ENCODE measurements at places on chromosomes 13 and 19. TPM values are rescaled to one million over a fixed set of nuclear protein-coding genes. Genes with fewer than 3 reads are reported as not detected.
A peak's percentile ranks its signal among the peaks of the same experiment; 100 is the strongest.

TEX26 gene
- total RNA-seq, result not detected

MEIOSIN gene
- 2.1 TPM for total RNA-seq

NLRP9 gene
- not detected for total RNA-seq

POU2F2 gene
- total RNA-seq, result 0.89 TPM

GRCh38 chr13:88526853-88527215 is 855.7 kb downstream of the SLITRK5 start:
- DNase-seq, result no peak

GRCh38 chr19:45515081-45515624 is 7.9 kb downstream of the VASP start:
- DNase-seq, result no peak

DNA sequence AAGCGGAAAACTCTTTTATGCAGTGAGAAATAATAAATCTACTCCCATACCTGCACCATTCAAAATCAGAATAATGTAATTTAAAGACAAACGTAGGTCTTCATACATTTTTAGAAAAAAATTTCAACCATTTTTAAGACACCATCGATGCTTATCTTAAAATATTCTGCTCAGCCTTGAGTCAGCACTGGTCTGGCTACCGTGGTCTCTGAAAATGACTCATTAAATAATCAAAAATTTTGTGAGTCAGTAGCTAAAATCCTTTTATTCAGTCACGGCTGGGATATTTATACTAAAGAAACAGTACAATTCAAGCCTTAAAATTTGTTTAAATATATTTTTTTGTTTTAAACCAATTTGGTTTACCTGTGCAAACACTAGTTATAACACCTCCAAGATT is 2862.8 kb upstream of the PCDH20 start:
- no peak for DNase-seq

DNA sequence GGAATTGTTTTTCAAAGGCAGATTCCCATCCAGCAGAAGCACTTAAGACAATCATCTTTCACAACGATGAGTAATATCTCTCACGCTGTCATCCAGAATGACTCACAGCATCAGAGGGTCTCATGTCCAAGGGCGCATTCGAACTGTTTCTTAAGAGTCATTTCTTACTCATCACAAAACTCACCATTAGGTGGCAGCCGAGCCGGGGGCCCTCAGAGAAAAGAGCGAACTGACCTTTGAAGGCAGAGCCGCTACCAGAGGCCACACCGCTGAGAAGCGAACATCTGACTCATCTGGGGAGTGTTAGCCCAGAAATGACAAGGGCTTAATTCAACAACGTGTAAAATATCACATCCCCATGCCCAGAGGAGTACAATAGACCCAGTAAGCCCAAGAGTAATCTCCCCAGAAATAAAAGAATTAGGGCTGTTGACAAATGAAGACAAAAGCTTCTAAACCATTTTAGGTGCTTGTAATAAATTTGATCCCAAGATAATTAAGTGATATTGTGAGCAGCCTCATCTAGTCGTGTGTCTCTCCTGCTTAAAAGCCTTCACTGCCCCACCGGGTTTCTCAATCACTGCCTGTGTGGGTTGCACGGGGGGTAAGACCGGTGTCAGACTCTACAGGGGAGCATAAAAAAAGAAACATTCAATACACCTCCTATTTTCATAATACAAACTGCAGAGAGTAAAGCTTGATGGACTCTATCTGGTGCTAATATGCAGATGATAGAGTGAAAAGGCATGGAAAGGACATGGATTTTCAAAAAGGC is 96.2 kb downstream of the CYSLTR2 start:
- DNase-seq, result peak; percentile 96

DNA sequence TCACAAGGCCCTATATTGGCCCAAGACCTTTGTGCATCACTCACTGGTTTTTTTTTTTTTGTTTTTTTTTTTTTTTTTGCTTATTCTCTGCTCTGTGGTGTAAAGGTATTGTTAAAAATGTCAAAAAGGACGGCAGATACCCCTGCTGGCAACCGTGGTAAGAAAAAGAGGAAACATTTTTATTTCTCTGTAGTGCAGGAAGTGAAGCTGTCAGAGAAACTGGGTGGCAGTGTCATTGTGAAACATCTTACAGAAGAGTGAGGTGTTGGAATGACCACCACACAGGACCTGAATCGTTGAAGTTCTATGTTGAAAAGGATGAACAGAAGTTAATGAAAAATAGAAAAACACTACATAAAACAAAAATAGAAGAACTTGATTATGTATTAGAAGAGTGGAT is 346.4 kb downstream of the FGF9 start:
- DNase-seq, result no peak

Measured in HCT116 (cell line).